ENCODE measurements at places on chromosomes 5 and 9.

- DNase-seq, result no peak
Measured at GRCh38 chr9:106333481-106333880, 529.5 kb upstream of the ZNF462 start.

GRCh38 chr9:89213396-89213880, 34.8 kb upstream of the SHC3 start:
- DNase-seq, result no peak

GRCh38 chr5:82512025-82512424, 233.9 kb upstream of the RPS23 start:
- DNase-seq, result no peak

DNA sequence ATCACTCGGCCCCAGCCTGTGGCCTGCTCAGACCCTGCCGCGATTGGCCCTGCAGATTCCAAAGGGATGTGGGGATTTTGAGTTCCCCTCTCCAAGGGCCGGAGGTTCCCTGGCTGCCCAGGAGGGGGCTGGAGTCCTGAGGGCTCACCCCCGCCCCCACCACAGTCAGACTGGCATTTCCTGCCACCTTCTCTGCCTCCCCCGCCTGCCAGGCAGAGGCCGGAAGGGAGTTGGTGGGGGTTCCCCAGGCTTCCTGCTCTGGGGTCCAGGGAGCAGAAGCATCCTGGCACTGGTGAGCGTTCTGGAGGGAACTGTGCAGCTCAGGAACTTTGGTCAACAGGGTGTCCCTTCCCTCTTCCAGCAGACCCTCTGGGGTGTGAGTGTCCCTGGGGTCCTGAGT, 70.6 kb downstream of the RXRA start:
- DNase-seq, result no peak

DNA sequence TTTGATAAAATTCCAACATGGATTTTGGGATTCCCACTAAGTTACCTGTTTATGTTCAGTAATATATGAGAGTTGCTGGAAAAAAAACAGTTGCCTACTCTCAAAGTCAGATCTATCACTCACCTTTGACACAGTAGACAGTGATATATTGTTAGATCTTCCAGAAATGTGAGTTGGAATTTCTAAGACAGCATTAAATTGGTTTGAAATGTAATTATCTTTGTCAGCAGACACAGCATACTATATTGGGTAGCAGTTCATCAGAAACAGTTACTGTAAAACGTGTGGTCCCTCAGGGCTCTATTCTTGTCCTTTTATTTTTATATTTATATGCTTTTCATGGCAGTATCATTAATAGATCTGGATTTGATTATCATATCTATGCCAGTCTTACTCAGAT, 433.6 kb upstream of the ARRDC3 start:
- no peak for DNase-seq

DNA sequence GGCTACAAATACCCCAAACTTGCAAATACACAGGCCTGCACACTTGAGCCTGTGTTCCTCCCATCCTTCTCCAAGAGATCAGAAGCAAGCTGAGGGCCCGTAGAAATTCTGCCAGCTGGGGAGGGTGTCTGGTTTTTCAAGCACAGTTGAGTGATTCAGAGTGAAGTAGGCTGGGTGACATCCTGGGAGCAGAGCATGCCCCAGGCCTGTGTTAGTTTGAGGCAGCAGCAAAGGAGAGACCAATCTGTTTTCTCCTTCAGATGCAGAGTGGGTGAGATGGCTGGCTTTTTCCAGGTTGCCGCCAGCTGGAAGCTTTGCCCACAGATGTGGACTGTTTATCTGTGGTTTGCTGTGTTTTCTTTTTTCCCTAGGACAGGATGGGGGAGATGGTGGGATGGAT, 63.1 kb downstream of the RCL1 start:
- no peak for DNase-seq

- no peak for DNase-seq
Measured at GRCh38 chr9:87760529-87760928, 34.6 kb downstream of the CTSL start.

GRCh38 chr5:88489364-88489763, 220.7 kb upstream of the TMEM161B start:
- DNase-seq, result no peak

DNA sequence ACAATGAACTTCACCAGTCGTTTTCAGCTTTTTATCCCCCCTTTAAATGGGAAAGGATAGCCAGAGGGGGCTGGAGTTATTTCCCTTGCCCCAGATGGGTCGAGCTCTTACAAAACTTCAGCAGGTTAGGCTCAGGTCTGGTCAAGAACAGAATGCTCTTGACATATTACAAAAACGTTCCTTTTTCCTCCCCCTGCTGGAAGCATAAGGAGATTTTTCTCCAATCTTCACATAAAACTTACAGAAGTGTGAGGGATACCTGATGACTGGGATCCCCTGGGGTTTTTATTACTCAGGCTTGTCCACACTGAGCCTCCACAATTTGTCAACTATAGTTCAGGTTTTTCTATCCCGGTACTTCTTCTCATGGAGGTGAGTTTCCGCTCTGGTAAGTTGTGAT, 60.8 kb downstream of the CSF2 start:
- no peak for DNase-seq

GRCh38 chr9:613771-614347, 227.6 kb upstream of the DMRT1 start:
- peak; percentile 81 for DNase-seq

DNA sequence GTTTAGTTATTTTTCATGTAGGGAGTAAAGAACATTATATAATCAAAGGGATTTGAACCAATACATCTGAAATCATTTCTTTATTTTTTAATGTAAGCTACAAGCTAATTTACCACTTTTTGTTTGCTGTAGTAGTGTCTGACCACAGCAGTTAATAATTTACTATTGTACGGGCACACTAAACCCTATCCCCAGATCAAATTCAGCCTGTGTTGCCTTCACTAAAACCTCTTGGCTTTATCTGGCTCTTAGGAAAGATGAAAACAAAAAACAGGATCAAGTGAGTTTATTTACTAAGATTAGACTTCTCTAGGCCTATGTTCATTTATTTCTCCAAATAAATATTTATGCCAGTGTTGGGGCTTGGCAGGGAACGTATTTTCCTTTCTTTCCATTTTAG, 384.1 kb downstream of the EBF1 start:
- no peak for DNase-seq

- no peak for DNase-seq
Measured at GRCh38 chr5:136511046-136511445, 145.7 kb upstream of the TRPC7 start.

GRCh38 chr9:7408845-7409244, 390.7 kb downstream of the DMAC1 start:
- DNase-seq, result no peak

GRCh38 chr9:82308836-82309235, 320.3 kb downstream of the SPATA31D1 start:
- no peak for DNase-seq

GRCh38 chr9:5805478-5805877, 27.4 kb downstream of the ERMP1 start:
- no peak for DNase-seq

- DNase-seq, result no peak
Measured at GRCh38 chr5:53819482-53819881, 259.0 kb downstream of the NDUFS4 start.

- DNase-seq, result no peak
Measured at GRCh38 chr5:138502121-138502520, 36.8 kb downstream of the EGR1 start.

- peak; percentile 28 for DNase-seq
Measured at GRCh38 chr5:134506054-134507039, 19.1 kb upstream of the JADE2 start.

DNA sequence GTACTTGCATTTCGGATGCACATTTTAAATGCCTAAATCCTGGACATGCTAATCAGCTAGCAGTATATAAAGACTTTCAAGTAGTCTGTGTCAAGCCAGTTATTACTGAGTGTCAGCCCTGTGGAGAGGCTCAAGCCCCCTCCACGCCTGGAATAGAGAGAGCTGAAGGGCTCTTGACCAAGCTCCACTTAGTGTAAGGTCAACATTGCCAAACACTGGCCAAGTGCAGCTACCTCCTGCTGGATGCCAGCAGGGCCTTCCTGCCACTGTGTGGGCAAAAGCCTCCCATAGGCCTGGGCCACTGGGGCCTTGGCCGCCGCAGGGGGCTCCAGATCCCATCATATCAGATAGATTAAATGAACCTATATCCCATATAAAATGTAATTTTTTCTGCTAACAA, 239.4 kb upstream of the PANK3 start:
- DNase-seq, result no peak

- peak; percentile 7 for DNase-seq
Measured at GRCh38 chr9:121781701-121782464, 130.4 kb downstream of the DAB2IP start.

- no peak for DNase-seq
Measured at GRCh38 chr5:33675958-33676464, 215.8 kb downstream of the ADAMTS12 start.

DNA sequence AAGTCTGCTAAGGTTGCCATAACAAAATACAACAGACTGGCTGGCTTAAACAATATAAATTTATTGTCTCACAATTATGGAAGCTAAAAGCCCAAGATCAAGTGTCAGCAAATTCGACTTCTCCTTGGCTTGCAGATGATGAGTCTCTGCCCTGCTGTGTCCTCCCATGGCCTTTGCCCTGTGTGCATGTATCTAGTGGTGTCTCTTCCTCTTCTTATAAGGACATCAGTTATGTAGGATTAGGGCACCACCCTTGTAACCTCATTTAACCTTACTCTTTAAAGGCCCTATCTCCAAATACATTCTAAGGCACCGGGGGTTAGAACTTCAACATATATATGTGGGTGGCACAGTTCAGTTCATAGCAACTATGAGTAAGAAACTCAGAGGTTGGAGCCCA, 157.9 kb upstream of the RASA1 start:
- DNase-seq, result no peak

DNA sequence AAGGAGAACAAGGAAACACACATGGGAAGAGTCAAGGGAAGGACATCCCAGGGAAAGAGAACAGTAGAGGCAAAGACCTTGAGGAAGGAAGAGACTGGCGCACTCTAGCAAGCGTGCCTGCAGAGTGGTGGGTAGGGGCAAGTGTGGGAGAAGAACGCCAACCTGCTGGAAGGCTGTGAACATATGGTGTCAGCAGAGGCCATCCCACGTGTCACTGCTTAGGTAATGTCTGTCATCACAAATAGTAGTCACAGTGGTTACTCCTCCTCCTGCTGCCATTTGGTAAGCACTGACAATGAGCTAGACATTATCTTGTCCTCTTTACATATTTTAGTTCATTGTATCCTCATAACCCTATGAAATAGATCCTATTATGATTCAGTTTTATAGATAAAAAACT, 206.4 kb upstream of the TRIM32 start:
- DNase-seq, result peak; percentile 41

- no peak for DNase-seq
Measured at GRCh38 chr5:4661836-4662235, 478.3 kb upstream of the ADAMTS16 start.

DNA sequence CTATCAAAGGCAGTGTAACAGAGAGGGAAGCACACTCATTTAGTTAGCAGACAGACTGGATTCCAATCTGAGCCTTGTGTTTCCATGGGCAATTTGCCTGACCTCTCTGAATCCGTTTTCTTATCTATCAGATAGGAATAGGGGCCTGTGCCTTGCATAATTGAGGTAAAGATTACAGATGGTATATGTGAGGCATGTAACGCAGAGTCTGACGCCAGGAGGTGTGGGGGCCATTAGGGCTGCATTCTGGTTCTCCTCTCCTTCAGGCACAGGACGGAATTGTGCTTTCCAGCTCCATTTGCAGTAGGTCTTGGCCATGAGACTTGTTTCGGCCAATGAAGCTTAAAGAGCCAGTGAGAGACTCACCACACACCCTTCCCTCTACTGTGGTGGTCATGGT, 97.6 kb downstream of the FRMD3 start:
- DNase-seq, result no peak

DNA sequence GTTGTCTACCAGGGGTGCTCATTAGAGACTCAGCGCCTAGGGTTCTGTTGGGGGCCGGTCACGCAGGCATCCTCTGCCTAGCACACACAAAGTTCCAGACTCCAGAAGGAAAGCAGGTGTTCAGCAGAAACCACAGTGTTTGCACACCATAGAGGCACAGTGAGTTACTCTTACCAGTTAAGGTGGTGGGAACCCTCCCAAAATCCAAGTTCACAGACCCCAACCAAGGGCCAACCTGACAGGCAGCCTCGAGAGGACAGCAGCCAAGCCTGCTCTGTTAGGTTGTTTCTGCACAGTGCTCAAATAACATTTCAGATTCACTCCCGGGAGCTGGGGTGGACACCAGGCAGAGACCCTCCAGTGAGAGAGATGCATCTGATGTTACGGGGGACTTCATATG, 36.2 kb downstream of the SECISBP2 start:
- no peak for DNase-seq

DNA sequence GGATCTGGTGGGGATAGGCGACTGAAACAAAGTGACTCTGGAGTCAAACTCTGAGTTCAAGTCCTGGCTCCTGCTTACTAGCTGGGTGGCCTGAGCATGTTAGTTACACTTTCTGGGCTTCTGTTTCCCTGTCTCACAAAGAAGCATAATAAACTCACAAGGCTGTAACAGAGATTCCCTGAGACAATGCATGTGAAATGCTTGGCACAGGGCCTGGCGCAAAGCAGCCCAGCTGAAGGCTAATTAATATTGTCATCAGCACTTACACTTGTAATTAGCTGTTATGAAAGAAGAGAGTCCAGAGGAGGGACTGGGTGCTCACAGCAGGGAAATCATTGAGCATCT, 64.1 kb upstream of the SPOCK1 start:
- DNase-seq, result no peak

- DNase-seq, result no peak
Measured at GRCh38 chr5:175478008-175478383, 364 bp upstream of the SFXN1 start.

DNA sequence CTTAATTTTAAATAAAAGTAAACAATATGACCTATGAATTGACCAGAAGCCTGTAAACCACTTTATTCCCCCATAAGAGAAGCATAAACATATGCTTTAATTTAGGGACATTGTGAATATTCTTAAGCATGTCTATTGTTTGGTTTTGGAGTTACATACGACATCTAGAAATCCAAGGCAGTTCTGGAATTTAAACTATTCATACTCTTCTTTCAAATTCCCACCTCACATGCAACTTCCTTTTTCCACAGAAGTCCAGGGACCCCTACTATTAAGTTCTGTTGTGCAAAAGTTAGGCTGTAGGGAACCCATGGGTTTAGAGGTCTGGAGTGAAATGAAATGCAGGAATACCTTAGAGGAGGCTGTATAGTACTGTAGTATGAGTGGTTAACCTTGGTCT, 2.1 kb downstream of the RIC1 start:
- DNase-seq, result no peak

DNA sequence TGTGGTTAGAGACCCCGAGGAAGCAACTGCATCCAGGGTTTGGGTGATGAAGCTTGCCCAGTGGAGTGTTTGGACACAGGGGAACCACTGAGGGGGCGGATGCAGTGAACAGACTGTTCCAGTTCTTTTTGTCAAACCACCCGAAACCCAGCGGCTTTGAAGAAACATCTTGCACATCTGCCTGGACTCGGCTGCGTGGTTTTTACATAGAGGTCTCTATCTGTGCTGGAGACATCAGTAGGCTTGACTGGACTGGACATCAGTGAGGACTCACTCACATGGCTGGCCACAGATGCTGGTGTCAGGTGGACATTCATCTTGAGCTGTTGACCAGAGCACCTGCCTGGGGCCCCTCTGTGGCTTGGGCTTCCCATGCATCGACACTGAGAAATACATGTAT, 15.3 kb upstream of the SPATA31E1 start:
- no peak for DNase-seq
